ENCODE measurements at places on chromosomes 2 and 18.

DNA sequence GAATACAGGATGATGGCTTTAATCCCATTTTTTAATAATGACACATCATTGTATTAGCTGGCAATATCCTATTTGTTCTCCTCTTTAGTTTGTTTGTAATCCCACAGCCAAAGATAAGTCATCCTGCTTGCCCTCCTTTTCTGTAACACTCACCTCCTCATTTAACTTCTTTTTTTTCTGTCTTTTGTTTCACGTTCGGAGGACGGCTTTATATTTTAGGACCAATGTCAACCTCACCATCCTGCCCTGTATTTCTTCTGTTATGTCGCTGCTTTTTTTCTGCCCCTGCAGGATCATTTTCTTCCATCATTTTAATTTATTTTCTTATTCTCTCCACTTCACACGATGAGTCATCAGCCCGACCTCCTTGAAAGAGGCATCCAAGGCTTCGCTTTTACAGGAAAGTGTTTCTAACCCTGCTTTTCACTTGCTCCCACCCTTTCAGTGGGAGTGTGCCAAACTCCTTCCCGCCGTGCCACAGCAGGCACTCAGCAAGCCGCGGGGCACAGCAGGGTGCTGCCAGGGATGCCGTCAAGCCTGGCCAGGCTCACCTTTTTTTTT, 11.4 kb downstream of the RAB31 start:
- no peak for DNase-seq

GRCh38 chr2:112783187-112783714, 1.0 kb downstream of the IL1A start:
- no peak for DNase-seq

- no peak for DNase-seq
These were observed 85.0 kb downstream of the WDSUB1 start for GRCh38 chr2:159201360-159202063.

DNA sequence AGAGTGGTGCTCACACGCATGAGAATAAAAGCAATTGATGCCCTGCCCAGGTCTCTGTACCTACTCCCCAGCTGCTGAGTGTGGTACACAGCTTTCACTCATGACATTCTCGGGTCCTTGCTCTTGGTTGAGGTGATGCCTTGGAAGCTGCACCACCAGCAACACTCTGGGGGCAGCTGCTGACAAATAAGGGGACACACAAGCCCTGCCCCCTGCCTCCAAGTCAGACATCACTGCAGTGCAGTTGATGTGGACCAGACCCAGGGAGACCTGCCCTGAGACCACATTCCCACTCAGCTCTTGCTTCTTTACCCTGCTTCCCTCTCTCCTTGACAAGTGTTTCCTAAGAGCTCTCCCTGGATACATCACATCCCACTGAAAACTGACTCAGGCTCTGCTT, 225.6 kb downstream of the ZBTB7C start:
- DNase-seq, result no peak

DNA sequence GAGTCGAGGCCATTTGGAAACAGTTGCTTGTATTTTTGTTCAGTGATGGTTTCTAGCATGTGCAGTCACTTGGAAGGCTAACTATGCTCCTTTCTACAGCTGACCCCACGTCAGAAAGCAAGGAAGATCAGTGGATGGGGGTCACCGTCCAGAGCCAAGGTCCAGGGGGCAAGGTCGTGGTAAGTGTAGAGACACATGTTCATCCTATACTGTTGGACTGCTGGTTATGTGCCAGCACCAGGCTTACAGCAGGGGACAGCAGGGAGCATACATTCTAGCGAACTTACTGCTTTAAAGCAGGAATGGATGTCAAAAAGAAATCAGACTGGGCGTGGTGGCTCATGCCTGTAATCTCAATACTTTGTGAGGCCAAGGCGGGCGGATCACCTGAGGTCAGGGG, 40.0 kb downstream of the ITGA6 start:
- no peak for DNase-seq

- no peak for DNase-seq
These were observed 125.5 kb upstream of the EPC2 start for GRCh38 chr2:148519013-148519412.

- DNase-seq, result no peak
These were observed 318.1 kb downstream of the TRIB2 start for GRCh38 chr2:13034861-13035260.

DNA sequence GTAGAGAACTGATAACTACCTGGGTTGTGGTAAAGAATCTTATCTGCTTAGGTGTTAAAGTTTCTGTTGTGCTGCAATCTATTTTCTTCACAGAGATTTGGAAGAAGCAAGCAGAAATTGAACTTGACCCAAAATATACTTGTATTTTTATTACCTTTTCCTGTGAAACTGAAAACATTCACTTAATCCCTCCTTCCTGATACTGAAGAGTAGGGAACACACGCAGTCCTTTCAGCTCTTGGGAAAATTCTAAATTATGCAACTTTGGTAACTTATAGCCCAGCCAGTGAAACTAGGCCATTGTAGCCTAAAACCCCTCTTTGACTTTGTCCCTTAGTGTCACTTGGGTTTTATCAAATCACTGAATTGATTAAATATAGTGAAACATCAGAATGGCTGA, 128.4 kb upstream of the MEIS1 start:
- DNase-seq, result no peak

GRCh38 chr2:121387591-121388325, 102.8 kb upstream of the TFCP2L1 start:
- no peak for DNase-seq

DNA sequence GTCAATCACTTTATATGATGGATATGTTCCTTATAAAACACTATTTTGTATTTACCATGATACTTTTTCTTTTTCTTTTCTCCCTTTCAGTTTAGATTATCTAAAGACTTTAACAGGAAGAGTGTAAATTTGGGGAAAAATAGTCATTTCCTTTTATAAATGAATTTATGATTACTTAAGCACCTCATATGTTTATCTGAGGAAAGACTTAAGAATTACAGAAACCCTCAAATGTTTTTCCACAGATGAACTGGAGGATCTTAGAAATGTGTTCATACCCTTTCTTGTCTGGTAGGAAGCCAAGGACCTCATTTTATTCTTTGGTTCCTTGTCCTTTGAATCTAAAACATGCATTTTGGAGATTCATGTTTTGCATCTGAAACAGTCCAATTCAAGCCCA, 36.7 kb downstream of the MAPRE2 start:
- DNase-seq, result no peak

DNA sequence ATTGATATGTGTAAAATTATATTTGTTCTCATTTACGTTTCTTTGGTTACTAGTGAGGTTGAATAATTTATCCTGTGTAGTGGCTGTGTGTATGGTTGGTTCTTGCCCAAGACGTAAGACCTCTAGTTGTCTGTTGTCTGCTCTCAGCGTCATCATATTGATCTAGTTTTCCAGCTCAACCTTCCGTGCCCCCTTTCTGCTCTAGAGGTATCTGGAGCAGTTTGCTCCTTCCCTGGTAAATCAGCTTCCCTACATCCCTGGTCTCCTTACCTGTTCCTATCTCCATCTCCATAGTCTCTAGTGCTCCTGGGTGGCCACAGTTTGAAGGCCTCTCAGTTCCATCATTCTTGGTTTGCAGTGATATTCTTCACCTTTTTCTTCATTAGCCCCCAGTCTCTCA, 1.2 kb downstream of the SMYD5 start:
- no peak for DNase-seq

GRCh38 chr2:75570024-75570947, 9.5 kb upstream of the EVA1A start:
- no peak for DNase-seq

GRCh38 chr2:173417802-173418201, 63.1 kb downstream of the CDCA7 start:
- DNase-seq, result no peak

GRCh38 chr2:239599299-239599698, 198.5 kb upstream of the HDAC4 start:
- no peak for DNase-seq

- DNase-seq, result no peak
These were observed 40.9 kb downstream of the SCN9A start for GRCh38 chr2:166334805-166335204.

GRCh38 chr2:1859671-1860450, 115.5 kb upstream of the PXDN start:
- no peak for DNase-seq

- no peak for DNase-seq
These were observed 693.9 kb downstream of the SATB2 start for GRCh38 chr2:198763793-198764192.

DNA sequence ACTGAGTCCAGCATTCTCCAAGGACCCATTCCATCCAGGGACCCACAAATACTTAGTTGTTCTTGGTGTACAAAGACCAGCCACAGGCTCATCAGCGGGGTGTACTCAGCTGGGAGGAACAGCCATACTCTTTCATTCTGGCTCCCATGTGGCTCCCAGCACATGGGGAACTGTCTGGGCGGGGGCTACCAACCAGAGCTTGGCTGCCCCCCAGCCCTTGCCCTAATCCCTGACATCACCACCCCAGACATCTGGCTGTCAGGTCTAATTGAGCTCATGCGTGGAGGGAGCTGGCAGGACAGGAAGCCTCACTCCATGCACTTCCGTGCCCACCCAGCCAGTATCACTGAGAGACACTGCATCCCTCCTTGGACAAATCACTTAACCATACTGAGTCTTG, 283.6 kb downstream of the DYSF start:
- no peak for DNase-seq

GRCh38 chr2:85405201-85406059, 4.7 kb downstream of the CAPG start:
- no peak for DNase-seq

DNA sequence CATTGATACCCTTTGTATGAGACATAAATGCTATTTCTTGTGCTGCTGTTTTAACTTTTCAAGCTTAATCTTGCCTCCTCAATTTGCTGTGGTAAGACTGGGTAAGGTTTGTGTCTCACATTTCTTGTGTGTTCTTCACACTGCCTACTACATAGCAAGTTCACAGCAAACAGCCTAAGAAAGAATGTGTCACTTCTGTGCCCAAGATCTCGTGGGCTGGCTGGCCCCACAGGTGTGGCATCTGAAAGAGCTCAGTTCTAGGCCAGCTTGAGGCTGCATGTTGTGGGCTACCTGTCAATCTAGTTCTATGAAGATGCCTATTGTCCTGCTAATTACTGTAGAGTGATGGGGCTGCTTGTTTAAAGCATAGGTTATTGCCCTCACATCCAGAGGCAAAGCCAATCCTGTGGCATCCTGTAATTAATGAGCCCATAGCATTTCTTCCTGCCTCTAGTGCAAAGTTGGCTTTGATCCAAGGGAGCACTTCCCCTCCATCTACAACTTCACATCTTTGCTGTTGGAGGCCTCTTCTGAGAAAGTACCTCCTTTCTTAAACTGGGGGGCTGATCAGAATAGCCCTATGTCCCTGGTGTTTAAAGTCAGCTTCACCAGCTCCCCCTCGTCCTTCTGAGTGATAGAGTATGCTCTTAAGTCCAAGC, 40.9 kb upstream of the ASPRV1 start:
- DNase-seq, result no peak

DNA sequence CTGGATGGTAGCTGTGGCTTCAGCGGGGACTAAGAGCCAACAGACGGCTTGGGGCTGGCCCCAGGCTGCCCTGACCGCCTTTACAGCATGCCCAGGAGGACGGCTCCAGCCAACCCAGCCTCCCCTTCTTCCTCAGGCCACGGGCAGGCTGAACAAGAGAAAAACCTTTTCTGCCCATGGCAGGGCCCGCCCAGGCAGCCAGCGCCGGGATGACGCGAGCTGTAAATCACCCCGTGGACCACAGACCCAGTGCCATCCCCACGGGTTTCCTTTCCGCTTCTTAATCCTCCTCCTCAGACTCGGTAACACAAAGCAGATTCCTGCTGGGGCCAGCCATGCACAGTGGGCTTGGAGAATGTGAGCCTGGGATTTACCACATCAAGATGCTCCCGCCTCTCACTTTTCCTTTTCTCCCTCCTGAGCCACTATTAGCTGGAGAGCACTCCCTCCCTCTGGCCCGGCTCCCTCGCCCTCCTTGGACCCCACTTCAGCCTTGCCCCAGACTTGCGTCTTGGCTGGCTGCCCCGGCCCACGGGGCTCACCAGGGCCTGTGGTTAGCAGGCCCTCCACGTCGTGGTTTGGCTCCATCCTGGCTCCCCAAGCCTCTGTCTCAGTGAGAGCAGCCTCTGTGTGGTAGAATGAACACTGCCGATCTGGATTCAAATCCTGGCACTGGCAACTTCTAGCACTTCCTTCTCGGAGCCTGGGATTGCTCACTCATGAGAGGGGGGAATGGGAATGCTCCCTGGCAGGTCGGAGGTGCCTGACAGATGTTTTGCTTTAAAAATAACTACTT, 31.4 kb downstream of the ATOH8 start:
- DNase-seq, result no peak

- DNase-seq, result no peak
These were observed 110.7 kb downstream of the QPCT start for GRCh38 chr2:37454851-37455762.

- DNase-seq, result no peak
These were observed 498.9 kb upstream of the NETO1 start for GRCh38 chr18:73366713-73367112.

DNA sequence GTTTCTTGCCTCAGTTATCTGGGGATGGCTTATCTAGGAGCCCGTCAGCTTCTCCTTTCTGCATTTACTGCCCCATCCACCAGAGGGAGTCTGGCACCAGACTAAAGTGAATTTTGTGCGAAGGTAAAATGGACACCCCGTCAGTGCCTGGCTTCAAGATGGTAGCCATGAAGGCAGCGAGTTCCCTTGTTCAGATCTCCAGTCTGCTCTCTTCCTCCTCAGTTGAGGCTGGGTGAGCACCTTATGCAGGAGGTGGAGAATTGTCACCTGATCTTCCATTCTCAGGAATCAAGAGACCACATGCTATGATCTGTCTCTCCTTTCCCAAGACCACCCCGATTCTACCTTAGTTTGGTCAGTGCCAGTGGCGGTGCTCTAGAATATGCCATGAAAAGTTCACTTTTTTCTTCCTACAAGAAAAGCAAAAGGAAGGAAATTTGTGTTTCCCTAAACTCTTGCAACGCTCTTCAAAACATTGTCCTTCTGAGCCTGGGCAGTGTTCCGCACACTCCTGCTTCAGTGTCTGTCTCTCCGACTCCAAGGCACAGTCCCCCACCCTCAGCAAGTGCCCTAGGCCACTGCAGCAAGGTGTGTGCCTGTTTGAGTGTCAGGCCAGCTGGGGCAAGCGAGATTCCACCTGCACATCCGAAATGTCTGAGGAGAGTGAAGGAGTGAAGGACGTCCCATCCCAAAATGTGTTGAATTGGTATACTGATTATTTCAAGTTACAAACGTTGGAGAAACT, 168.6 kb downstream of the SS18 start:
- no peak for DNase-seq

GRCh38 chr18:58287353-58288274, 243.6 kb downstream of the NEDD4L start:
- DNase-seq, result no peak

- no peak for DNase-seq
These were observed 57.9 kb downstream of the GCA start for GRCh38 chr2:162401871-162402270.

- DNase-seq, result no peak
These were observed 207.7 kb downstream of the MCFD2 start for GRCh38 chr2:46707909-46708308.

DNA sequence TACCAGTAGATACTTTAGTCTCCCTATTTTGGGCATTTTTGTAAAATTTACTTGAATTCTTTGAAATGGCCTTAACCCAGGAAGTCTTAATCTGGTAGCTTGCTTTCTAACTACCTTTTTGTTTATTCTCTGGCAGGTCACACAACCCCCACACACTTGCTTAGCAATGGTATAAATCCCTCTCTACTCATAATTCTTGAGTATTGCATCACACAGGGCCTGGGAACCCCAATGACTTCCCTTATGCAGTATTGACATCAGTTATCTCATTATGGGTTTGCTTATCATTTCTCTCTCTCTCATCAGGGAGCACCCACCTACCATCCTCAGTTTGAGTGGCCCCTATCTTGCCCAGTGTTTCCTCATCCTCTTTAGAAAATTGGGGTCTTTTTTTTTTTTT, 207.1 kb downstream of the KCNS3 start:
- no peak for DNase-seq

- no peak for DNase-seq
These were observed 428.7 kb upstream of the ID2 start for GRCh38 chr2:8252997-8253694.
